ENCODE measurements at places on chromosomes 7 and 10.

- DNase-seq, result no peak
Observed at GRCh38 chr7:29929018-29929807, 60.4 kb downstream of the SCRN1 start.

DNA sequence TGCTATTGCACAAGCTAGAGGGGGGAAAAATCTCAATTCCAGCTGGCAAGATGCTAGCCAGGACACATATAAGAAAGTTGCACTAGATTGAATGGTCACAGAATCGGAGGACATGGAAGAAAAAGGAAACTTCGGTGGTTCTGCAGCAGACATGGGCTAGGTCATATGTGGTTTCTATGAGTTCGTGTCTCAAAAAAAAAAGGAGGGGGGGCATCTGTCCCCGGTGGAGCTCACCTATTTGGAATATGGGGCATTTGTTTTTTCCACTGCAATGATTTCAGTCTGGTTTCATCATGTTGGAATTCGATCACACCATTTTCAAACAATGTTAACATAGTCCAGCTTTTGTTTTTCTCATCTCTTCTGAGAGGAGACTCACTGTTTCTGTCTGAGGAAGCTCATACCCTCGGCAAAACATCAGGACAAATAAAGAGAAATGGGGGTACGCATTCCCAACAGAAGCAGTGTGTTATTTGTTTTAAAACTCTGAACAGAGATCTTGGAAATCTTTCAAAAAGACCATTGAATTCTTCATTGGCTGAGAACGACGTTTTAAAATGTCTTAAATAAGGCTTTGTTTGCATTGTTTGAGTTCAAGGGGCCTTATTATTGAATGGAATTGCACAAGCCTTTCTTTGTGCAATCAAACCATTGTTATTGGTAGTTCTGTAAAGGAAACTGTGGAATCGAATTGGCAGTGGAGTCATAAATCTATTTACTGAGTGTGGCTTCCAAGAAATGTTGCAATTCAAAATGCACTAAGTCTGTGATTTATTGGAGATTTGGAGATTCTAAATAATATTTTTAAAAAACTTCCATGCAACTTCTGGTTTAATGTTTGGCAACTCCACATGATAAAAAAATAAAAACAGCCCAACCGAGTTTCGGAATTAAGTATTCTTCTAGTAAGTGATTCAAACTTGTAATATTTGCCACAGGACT, 173.2 kb downstream of the RTKN2 start:
- DNase-seq, result no peak

DNA sequence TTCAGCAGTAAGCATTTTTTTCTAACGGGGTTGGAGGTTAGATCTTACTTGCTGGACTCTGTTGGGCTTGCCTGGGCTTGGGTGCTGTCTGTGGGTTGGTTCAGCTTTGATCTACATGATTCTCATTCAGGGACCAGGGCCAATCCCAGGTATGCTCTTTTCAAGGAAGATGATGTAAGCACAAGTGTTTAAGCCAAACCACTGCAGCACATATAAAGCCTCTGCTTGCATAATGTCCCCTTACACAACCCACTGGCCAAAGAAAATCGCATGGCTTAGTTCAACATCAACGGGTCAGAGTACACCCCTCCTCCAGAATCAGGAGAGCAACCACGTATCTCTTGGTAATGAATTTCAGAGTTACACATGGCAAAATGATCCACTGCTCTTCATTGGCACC, 83.9 kb downstream of the DNAJB9 start:
- DNase-seq, result no peak

DNA sequence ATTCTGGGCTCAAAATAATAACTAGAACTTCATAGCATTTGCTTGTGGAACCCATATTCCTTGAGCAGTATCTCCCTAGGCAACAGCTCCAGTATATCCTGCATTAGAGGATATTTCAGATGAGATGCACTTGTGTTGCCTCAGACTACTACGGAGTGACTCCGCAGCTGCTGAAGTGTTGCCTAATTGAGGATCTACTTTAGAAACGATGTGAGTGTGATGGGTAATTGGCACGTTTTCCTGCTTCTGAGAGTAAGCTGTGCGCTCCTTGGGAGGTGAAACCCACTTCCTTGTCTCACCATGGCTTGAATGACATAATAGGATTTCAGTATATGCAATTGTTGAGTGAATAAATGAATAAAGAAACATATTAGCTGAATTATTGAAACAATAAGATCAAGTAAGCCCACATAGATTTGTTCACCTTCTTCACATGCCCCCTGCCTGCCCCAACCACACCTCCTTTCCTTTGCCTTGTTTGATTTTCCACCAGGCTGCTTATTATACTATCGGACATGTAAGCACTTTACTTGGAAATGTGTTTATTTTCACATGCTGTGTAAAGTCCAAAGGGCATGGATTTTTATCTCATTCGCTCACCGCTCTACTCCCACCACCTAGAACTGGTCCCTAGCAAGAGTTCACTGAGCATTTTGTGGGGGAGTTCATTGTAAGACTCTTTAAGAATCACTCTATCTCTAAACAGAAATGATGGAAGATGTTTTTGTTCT, 303.8 kb downstream of the KCNMA1 start:
- peak; percentile 94 for DNase-seq

DNA sequence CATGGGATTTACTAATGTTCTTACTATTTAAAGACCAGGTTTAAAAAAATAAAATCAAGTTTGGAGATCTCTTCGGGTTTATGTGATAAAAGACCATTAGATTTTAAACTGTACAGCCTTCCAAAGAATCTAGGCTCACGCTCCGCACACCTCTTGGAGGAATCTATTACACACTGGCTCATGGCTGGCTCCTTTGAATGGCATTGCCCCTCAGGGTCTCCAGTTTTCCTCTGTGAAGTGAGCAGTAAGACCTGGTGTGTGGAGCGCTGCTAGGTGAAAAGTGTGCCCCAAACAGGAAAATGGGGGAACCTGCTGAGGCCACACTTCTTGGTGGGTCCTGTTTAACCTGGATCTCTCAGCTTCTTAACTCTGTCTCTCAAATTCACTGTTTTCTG, 142.3 kb downstream of the KAT6B start:
- no peak for DNase-seq

DNA sequence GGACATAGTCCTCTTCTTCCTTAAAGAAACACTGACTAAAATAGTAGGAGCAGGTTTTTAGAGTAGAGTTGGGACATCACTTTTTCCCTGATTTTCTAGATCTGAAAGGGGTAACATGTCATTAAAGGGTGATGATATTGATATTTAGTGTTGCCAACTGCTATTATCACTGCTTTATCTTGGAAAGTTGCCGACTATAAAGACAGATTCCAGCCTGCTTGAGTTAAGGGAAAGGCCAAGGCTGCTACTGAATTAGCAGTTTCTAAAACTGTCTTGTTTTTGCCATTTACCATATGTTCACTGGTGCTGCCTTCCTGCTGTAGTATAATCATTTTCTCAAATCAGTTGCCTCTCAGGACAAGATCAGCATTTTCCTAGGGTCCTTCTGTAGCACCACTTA, 29.7 kb downstream of the AP3M1 start:
- no peak for DNase-seq

GRCh38 chr10:100654782-100655325, 90.5 kb upstream of the PAX2 start:
- no peak for DNase-seq

DNA sequence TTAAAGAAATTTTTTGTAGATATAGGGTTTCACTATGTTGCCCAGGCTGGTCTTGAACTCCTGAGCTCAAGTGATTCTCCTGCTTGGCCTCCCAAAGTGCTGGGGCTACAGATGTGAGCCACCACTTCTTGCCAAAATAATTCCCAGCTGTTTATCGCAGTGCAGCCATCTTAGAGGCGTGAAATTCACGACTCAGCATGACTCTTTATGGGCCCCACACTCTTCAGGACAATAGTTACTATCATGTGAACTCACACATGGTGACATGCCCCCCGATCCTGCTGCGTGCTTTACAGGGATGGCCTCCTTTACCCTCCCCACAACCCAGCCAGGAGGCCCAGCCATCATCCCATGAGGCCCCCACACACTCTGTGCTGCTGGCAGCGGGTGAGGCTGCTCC, 4.6 kb downstream of the COX19 start:
- DNase-seq, result no peak

Measured in NCI-H2227 treated with DMSO at 0.1 percent for 48 hours (cell line).